Stimulated activated CD8-positive, alpha-beta memory T cell treated with anti-CD3 and anti-CD28 coated beads, Interleukin-15, amount 100 ng/mL, for 24 hours (primary cell): ENCODE measurements at places on chromosomes 16 and 17.

GRCh38 chr17:31457391-31458234, 66.1 kb downstream of the RAB11FIP4 start:
- no peak for DNase-seq

GRCh38 chr16:66554021-66554420, 1.6 kb downstream of the CKLF start:
- no peak for DNase-seq

DNA sequence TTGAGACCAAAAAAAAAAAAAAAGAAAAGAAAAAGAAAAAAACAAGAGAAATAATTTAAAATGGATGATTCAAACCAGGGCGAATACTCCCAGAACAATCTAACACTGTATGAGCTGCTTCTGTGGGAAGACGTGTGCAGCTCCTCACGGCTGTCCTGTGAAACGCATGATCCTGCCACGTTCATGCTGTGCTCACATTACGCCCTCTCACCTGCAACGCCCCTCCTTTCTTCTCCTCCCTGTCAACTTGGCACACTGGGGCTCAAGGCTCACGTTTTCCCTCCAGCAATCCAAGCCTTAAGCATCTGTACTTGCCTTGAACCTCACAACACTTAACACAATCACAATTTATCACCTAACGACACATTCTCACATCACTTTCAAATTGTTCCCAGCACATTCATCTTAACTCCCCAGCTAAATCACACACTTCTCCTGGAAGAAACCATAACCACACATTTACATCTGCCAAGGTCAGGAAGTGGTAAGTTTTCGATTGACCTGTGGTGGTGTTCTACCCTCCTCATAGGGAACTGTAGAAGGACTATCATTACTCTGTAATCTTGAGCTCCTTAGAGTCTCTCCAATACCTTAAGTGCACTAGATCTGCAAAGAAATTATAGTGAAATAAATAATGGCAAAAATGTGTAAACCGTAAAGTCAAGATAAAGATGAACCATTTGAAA, 29.1 kb downstream of the MBTPS1 start:
- no peak for DNase-seq

DNA sequence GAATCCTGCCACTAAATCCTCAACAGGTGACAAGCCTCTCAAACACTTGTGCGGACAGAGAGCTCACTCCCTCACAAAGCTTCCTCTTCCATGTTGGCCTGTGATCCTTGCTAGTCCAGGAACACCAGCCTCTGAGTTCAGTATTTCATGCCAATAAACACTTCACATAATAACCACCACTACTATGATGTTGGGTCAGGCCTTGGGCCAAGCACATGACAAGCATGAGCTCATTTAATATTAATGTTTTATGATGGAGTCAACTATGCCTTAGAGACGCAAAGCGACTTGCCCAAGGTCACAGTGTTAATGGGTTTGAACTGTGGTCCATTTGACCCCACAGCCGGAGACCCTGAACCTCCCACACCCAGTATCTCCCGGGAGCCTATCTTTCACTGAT, 129.1 kb downstream of the GAS7 start:
- no peak for DNase-seq

DNA sequence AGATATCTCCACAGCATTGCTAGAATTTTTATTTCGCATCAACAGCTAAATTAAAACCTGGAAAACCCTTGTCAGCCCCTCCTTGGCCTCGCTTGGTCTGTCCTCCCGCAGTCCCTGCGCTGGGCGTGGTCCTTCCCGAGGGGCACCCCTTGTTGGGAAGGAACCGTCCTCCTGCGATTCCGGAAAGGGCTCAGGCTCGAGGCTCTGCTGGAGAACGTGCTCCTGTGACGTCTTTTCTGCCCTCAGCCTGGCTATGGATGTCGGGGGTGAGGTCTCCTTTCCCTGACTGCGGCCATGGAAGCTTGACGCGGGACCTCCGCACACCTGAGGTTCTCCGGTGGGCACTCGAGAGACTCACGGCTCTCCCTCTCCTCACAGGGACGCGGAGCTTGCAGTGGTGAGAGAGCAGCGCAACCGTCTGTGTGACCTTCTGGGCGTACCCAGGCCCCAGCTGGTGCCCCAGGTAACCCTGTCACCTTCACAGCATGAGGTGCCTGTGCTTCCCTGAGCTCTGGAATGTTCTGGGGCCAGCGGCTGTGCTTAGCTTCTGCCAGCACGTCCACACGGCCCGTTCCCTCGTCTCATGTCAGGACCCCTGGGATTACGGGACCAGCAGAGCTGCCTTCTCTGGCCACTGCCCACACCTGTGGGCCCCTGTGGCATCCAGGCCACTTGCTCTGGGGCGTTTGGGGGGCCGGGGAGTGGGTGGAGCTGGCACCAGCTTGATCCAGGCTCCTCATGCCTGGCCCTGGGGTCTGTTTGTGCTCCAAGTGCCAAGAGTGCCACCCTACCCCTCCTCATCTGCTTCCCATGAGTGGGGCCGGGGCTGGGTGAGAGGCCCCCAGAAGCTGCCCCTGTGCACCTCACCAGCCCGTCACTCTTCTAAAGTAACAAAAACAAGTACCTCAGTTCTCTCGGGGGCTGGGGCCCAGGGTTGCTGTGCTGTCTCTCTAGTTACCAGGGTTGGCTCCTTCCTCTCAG, 101.5 kb upstream of the ZNF750 start:
- DNase-seq, result no peak

GRCh38 chr17:34207572-34207971, 47.5 kb upstream of the CCL2 start:
- no peak for DNase-seq
